ENCODE measurements at places on chromosomes 5 and 9. TPM values are rescaled to one million over a fixed set of nuclear protein-coding genes. Genes with fewer than 3 reads are reported as not detected.

- DNase-seq: no peak
- H3K27ac ChIP-seq: no peak overlapping the region
- H3K36me3 ChIP-seq: no peaks in the 10 kb centered on the region
- no peaks in the 10 kb centered on the region for H3K27me3 ChIP-seq
- no peak overlapping the region for H3K4me3 ChIP-seq
Measured at GRCh38 chr5:51691538-51692079, 308.4 kb downstream of the ISL1 start.

GRCh38 chr5:90932052-90932699 lies 373.6 kb downstream of the ADGRV1 start:
- no peak overlapping the region for H3K4me3 ChIP-seq
- peaks cover 12% of the 10 kb centered on the region for H3K27me3 ChIP-seq
- no peak for DNase-seq
- no peak overlapping the region for H3K27ac ChIP-seq
- H3K4me1 ChIP-seq: no peaks in the 10 kb centered on the region

GRIA1 gene
- not detected for total RNA-seq

DNA sequence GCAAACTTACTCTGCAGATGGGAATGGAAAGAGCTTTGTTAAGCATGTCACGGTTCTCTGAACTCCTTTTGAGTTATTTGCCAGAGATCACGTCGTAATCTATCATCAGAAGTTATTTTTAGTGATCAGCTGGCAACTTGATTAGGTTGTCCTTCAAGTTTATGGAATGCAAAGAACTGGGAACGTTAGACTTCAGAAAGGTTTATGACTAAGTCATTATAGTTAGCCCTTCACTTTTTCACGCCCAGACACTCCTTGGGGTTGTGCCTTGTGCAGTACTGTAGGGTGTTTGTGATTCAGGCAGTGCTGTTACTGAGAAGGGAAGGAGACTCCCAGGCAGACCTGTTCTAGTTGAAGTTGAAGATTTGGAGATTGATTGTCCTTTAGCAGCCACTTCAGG lies 26.8 kb upstream of the PHF2 start:
- DNase-seq: no peak
- H3K27ac ChIP-seq: no peak overlapping the region

DNA sequence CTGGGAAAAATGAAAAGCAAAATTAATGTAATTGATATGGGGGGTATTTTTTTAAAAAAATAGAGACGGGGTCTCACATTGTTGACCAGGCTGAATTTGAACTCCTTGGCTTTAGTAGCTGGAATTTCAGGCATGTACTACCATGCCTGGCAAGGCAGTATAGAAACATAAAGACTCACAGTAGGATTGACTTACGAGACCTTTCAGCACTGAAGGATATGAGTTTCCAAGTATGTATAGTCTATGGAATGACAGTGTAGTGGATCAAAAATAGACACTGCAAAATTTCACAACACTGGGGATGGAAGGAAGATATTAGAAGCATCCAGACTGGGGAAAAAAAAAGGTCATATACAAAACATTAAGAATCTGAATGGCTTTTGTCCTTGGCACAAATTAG lies 6.8 kb downstream of the DCP2 start:
- H3K27me3 ChIP-seq: no peaks in the 10 kb centered on the region
- H3K4me1 ChIP-seq: peaks cover 39% of the 10 kb centered on the region
- H3K4me3 ChIP-seq: no peak overlapping the region
- peaks cover 2% of the 10 kb centered on the region for H3K36me3 ChIP-seq

CTXN3 gene
- not detected for total RNA-seq

DNA sequence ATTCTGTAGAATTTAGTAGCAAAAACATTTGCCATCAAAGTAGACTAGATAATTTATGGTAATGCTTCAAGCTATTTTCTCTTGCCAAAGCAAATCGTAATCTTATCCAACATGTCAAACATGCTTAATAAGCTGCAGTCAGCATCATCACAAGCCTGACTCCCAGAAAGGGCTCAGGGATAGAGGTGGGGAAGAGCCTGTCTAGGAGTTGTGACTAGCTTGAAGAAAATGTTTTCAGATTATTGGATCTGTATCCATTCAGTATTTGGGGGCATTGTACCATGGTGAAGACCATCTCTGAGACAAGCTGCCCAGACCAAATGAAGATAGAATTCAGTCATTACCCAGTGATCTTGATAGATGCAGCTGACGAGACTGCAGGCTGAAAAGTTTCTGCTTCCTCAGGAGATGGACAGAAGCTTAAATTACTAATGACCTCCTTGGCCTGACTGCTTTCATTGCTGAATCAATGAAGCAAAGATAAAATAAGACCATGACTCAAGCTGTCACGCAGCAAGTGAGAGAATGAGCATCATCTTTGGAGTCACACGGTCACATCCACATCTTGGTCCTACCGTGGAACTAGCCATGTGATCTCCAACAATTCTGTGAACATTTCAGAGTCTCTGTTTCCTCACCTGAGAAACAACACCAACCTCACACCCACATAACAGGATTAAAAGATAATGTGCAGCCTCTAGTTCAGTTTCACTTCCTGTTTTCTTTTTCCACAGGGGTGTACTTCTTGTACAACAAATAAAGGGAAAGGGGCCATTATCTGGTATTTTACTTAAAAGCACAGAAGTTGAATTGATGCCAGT lies 9.4 kb downstream of the ERAP2 start:
- DNase-seq: no peak
- H3K4me1 ChIP-seq: peaks cover 53% of the 10 kb centered on the region
- H3K27ac ChIP-seq: peak overlapping the region; percentile 95
- H3K4me3 ChIP-seq: peak overlapping the region; percentile 75

MAMDC2 gene
- total RNA-seq: not detected

PCDHGA4 gene
- not detected for total RNA-seq

- H3K36me3 ChIP-seq: no peaks in the 10 kb centered on the region
- H3K27ac ChIP-seq: no peak overlapping the region
- no peak overlapping the region for H3K4me3 ChIP-seq
- no peaks in the 10 kb centered on the region for H3K4me1 ChIP-seq
- peaks cover 31% of the 10 kb centered on the region for H3K27me3 ChIP-seq
Measured at GRCh38 chr9:91502913-91503672, 79.5 kb upstream of the NFIL3 start.

TSSK1B gene
- total RNA-seq: not detected

All from T-helper 17 cell (primary cell).